RWPE1 (cell line): ENCODE measurements at places on chromosomes 1 and 21.

- DNase-seq = no peak
Measured at GRCh38 chr1:25631750-25632485, 15.3 kb downstream of the MAN1C1 start.

DNA sequence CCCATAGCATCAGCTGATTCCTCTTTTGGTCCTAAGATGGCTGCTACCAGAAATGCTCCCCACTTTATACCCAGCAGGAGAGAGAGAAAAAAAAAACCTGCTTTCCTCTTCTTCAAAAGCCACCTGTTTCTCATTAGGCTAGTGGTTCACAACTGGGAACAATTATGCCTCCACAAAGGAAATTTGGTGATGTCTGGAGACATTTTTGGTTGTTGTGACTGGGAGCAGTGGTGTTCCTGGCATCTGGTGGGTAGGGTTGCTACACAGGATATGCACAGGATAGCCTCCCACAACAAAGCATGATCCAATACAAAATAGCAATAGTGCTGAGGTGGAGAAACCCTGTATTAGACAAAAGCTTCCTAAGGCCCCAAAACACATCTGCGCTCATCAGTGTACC lies 38.5 kb upstream of the SGIP1 start:
- no peak for DNase-seq

DNA sequence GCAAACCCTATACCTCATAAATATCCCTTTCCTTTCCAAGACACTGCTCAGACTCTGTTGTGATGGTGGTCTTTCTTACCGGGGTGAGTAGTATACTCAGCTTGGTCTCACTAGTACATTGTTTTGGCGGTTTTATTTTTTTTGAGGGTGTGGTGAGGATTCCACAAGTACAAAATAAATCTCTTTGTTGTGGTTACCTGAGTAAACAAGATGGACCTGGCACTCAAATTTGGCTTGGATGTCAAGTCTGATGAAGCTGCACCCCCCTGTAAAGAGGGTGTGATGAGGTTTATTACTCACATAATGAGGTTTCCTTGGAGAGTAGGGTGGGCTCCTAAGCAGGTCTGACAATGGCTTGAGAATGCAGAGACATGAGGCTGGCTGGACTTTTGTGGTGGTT lies 68.2 kb upstream of the KCNJ6 start:
- peak; percentile 20 for DNase-seq

DNA sequence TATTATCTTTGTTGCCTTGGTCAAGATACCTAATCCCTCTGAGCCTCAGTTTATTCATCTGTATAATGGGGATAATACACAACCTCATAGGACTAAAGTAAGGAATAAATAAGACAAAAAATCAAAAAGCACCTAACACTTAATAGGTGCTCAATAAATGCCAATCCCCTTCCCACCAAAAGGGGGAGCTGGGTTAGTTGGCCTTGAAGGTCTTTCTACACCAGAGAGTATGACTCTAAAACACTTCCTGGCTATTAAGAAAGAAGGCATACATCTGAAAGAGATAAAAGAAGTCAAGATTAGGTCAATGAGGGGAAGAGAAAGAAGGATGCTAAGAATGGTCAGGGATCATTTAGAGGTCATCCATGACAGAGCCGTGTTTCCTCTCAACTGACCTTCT lies 11.1 kb downstream of the VSIG8 start:
- DNase-seq = no peak

- no peak for DNase-seq
Measured at GRCh38 chr1:100383743-100384405, 31.6 kb downstream of the CDC14A start.

DNA sequence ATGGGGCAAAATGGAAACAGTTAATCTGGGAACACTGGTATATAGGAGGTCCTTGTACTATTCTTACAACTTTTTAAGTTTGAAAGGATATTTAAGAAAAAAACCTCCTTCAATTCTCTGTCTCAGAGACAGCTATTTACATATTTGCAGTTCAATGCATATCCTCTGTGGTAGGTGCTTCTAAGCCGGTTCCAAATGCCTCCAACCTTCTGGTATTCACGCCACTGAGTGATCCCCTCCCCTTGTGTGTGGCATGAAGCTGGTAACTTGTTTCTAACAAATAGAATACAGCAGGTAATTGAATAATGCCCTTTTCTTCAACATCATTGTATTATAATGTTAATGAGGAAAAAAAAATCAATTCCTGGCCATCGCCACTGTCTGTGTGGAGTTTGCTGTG lies 91.2 kb downstream of the PROX1 start:
- no peak for DNase-seq
